Activated effector memory CD4-positive, alpha-beta T cell treated with anti-CD3 and anti-CD28 coated beads, Interleukin-2, amount 50 U/mL, for 16 hours (primary cell): ENCODE measurements at places on chromosomes 3 and 15.
A peak's percentile ranks its signal among the peaks of the same experiment; 100 is the strongest.

DNA sequence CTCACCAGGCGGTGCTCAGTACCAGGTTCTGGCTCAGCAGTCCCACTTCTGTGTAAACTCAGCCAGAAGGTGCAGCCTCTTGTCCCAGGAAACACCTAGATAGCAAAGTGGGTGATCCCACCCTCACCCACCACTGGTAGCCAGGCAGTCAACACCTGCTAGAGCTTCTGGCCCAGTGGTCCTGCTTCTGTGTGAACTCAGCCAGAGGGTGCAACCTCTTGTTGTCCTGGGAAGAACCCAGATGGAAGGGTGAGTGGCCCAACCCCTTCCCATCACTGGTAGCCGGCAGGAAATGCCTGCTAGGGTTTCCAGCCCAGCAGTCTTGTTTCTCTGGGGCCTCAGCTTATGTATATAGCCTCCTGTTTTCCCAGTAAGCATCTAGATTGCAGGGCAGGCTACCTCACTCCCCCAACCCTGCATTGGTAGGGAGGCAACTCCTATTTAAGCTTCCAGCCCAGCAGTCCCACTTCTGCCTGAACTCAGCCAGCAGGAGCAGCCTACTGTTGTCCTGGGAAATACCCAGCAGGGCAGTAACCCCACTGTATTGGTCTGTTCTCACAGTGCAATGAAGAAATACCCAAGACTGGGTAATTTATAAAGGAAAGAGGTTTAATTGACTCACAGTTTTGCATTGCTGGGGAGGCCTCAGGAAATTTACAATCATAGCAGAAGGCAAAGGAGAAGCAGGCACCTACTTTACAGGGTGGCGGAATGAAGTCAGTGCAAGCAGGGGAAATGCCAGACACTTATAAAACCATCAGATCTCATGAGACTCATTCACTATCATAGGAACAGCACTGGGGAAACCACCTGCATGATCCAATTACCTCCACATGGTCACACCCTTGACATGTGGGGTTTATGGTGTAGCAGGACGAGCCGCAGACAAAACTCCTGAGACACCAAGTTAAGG, 110.6 kb downstream of the DTWD1 start:
- no peak for DNase-seq

DNA sequence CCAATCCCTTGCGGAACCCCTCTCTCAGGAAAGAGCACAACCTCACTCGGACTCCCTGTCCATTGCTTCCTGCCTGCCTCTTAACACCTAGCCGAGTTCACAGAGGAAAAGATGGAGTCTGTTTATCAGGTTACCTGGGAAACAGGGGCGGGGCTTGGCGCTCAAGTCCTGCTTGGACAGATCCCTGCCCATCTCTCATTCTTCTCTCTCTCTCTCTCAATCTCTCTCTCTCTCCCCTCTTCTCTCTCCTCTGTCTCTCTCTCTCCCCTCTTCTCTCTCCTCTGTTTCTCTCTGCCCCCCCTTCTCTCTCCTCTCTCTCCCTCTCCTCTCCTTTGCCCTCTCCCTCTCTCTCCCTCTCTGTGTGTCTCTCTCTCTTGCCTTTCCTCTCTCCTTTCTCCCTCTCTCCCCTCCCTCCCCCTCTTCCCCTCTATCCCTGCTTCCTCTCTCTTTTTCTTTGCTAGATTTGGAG, at the start of gene EFHB:
Gene EFHB, minus strand, starts transcription at position 120 of the 469 bp plus-strand sequence. CDS start 199 bp downstream, outside the sequence.
- DNase-seq = no peak

- no peak for DNase-seq
Measured at GRCh38 chr3:50179710-50180109, 11.7 kb upstream of the GNAT1 start.

DNA sequence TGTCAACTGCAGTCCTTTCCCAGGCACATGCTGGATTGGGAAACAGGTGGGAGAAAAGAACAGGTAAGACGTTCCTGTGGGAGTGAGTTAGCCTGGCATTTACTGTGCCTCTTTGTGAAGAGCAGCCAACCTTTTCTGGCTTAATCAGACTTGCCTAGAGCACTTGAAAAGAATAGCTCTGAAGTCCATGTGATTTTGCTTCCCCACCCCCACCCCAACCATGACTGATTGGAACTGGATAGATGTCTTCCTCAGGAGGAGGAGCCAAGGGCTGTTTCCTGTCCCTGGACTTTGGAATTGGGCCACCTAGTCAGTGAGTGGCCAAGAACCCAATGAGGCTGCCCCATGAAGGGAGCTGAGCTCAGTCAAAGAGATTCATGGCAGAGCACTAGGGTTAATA, 4.7 kb upstream of the TMEM41A start:
- no peak for DNase-seq

GRCh38 chr15:51244423-51244869, 94.0 kb downstream of the CYP19A1 start:
- no peak for DNase-seq

- no peak for DNase-seq
Measured at GRCh38 chr3:77536038-77536775, 496.3 kb downstream of the ROBO2 start.

DNA sequence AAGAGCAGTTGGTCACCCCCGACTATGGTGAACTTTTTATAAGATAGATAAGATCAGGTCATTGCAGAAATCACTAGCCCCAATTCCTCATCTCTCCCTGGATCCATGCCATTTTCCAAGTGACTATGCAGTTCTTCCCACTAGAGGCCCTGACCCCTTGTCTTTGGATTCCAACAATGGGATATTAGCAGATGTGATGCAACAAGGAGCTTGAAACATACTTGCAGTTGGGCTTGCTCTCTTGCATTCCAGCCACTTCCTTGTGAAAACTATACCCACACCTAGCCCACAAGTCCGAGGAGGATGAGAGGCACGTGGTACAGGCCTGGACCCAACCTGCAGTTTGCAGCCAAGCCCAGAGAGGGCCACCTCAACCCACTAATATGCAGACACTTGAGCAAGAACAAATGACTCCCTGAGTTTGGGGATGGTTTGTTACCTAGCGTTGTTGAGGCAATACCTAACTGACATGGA, 60.6 kb downstream of the SUCLG2 start:
- no peak for DNase-seq

DNA sequence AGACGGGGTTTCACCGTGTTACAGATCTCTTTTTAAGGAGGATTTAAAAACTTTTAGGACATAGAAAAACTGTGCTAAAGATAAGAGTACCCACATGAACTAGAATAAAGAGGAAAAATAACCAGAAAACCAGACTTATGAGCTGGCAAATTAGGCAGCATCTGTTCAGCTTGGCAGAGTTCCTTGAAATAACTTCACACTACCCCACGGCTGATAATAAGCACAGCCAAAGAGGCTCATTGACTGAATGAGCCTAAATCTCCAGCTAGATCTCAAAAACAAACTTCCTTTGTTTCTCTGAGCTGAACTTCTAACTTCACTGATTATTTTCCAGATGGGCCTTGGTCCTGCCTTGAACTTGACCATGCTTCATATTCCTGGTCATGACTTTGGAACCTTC, 26.7 kb upstream of the PIK3R4 start:
- no peak for DNase-seq

- DNase-seq = no peak
Measured at GRCh38 chr15:73165844-73166243, 113.6 kb downstream of the NEO1 start.

- DNase-seq = no peak
Measured at GRCh38 chr15:61083081-61083787, 145.9 kb downstream of the RORA start.

- DNase-seq = no peak
Measured at GRCh38 chr3:20589275-20589674, 403.3 kb upstream of the SGO1 start.

- DNase-seq = no peak
Measured at GRCh38 chr3:10780922-10781321, 35.1 kb upstream of the SLC6A11 start.

DNA sequence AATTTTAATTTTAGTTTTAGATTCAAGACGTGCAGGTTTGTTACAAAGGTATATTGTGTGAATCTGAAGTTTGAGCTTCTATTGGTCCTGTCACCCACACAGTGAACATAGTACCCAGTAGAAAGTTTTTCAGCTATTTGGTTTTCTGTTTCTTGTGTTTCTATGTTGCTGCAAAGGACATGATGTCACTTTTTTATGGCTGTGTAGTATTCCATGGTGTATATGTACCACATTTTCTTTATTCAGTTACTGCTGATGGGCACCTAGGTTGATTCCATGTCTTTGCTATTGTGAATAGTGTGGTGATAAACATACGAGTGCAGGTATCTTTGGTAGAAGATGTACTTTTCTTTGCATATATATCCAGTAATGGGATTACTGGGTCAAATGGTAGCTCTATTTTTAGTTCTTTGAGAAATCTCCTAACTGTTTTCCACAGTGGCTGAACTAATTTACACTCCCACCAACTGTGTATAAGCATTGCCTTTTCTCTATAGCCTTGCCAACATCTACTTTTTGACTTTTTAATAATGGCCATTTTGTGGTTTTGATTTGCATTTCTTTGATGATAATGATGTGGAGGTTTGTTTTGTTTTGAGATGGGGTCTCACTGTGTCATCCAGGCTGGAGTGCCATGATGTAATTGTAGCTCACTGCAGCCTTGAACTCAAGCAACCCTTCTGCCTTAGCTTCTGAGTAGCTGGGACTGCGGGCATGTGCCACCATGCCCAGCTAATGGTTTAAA, 43.9 kb downstream of the LIMD1 start:
- DNase-seq = no peak

DNA sequence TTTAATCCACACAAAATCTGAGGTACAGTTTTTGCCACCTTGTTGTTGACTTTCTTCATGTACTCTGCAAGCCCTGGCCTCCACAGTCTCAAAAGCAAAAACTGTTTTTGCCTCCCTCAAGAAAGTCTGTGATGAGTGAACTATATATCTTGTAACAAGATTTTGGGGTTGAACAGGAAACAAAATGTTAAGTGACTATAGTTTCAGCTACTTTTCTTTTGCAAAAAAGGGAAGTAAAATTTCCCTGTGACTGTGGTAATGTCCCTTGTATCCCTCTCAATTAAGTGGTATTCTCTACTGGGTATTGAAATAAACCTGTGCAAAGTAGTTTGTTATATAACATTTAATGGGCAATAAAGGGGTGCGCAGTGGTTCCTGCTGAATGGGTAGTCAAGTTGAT, 21.3 kb upstream of the SCAANT1 start:
- no peak for DNase-seq

GRCh38 chr15:45442507-45443135, 64.3 kb upstream of the GATM start:
- no peak for DNase-seq

- DNase-seq = peak; percentile 64
Measured at GRCh38 chr3:156150434-156151066, 30.2 kb downstream of the KCNAB1 start.

GRCh38 chr3:119794971-119795612, 13.2 kb downstream of the NR1I2 start:
- no peak for DNase-seq

- no peak for DNase-seq
Measured at GRCh38 chr3:82390868-82391267, 629.4 kb upstream of the GBE1 start.

DNA sequence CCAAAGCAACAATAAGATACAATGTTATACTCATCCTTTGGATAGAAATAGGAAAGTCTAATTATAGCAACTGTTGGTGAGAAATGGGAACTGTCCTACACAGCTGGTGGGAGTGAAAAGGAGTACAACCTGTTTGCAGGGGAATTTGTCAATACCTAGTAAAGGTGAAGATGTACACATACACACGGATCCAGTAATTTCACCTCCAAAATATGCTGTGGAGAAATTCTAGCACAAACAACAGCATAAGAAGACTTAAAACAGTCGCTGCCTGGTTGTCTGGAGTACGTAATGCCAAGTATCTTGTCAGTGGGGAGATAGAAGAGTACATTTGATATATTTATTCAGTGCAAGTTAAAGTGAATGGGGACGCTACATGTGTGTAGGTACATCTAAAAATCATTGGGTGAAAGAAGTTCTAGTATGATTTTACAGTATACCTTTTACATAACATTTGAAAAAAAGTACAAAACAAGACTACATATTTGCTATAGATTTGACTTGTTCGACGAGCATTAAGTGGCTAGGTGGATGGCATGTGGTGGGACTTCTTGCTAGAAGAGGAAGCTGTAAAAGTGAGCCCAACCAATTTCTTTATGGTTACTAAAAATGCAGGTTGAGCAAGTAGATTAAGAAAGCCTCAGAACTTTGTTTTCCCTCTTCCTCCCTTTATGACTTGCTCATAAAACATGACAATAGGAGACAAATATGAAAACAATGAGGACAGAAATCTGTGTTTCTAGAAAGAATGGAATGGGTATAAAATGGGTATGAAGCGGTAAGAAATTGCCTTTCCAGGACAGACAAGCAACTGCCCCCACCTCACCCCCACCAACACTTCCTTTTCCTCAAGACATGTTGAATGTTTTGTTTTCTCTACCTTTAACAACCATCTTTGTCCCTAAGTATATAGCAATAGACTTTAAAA, 50.2 kb upstream of the CCR4 start:
- no peak for DNase-seq

DNA sequence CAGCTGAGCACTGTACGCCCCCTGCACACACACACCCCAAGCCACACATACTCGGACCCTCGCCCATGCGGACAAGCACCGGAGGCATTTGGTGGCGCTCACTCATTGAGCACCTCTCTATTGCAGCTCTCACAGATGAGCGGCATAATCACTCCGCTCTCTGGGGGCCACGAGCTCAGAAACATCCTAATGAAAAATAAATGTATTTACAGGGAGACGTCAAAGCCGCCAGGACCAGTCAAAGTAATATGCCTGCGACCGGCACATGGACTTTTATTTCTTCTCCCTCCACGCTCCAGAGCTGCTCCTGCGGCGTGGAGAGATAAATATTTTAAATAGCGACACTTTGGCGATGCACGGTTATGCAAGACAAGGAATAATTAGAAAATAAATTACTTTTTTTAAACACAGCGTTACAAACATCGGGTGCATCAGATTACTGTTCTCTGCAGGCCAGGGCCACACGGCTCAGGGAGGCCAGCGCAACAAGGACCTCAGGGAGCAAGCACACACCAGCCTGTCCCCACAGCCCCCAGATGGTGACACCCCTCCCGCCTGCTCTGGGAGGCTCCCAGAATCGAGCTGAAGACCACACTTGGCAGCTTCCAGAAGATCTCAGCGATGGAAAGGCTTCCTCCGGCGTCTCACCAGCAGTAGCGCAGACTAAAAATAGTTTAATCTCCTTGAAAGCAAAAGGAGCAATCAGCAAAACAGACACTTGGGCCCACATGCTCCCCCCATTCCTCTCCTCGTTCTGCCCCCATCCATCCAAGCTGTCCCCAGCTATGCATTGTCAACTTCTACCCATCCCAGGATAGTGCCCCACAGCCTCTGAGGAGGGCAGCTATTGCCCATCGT, 48.0 kb downstream of the CACNA2D2 start:
- DNase-seq = no peak

- peak; percentile 69 for DNase-seq
Measured at GRCh38 chr3:123586131-123586530, 1.3 kb upstream of the HACD2 start.

- DNase-seq = no peak
Measured at GRCh38 chr3:188157407-188157806, 3.5 kb downstream of the LPP start.

DNA sequence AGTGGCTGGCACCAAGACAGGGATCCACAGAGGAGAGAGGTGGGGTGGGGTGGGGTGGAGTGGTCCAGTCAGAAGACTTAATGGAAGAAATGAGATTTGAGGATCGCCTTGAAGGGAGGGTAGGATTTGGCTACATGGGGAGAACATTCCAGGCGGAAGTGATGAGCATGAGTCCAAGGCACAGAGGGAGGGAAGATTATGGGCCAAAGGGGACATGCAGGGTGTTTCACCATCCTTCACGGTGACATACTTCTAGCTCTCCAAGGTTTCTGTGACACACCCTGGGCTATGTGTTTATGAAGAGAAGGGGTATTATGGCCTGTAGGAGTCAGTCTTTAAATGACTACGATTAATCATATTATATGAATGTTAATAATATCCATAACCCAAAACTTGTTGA, 7.7 kb upstream of the FBN1 start:
- DNase-seq = no peak

GRCh38 chr3:157824281-157824680, 281.9 kb downstream of the SHOX2 start:
- DNase-seq = no peak
